Activated CD4-positive, alpha-beta T cell treated with anti-CD3 and anti-CD28 coated beads, Interleukin-2, Interleukin-4, amounts not matched to agents 100 ng/mL and 50 ng/mL, durations not matched to agents 16 hours and 8 hours (primary cell): ENCODE measurements at places on chromosomes 2 and 18.
A peak's percentile ranks its signal among the peaks of the same experiment; 100 is the strongest.

- no peak for DNase-seq
Observed at GRCh38 chr2:105299290-105299689, 30.2 kb downstream of the TGFBRAP1 start.

GRCh38 chr2:50513724-50514123 lies 518.2 kb downstream of the NRXN1 start:
- no peak for DNase-seq

DNA sequence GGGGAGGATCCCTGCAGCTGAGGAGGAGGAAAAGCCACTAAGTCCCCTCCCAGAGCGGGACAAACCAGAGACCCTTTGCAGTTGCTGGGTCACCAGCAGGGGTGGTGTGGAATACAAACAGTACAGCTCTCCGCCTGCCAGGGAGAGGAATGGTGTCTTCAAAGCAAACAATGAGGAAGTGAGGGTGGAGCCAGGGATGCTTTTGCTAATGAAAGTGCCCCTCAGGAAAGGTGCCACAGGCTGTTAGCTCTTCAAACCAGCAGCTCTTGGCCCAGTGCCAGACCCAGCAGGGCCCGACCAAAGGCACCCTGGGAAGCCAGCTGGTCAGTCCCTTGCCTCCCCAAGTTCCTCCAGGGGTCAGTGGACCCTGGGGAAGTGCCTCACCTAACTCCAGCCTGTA lies 102.8 kb downstream of the HIBCH start:
- no peak for DNase-seq

DNA sequence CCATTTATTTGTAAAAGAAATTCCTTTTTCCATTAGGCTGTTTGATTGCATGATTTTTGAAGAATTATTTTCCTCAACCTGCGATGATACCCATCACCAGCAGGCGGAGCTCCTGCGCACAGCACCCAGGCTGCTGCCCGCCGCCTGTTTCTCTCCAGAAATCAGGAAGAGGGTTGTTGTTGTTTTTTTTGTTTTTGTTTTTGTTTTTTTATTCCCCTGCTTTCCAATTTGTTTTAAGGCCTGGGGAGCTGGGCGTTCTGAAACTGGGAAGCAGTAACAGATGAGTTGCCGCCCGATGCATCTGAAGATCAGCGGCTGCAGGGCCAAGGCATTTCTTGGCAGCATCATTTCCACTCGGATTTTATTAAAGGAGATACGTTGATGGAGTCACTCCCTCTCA lies 132.1 kb downstream of the MBP start:
- DNase-seq: peak; percentile 50

DNA sequence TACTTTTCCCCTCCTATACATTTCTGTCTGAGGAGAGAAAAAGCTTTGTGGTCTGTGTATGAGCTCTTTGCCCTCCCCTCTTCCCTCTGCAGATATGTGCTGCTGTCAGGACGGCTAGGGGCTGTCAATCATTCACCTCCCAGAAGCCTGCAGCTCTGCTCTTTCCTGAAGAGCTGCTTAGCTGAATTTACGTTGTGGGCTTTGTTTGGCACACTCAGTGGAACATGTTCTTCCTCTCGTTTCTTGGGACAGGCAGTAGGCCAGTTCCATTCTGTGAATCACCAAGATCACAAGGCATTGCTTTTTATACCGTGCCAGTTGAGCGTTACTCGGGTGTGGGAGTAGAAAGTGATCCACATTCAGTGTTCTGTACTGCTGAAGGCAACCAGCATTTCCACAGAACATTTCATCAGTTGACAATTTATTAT lies 136.7 kb downstream of the LAMA3 start:
- no peak for DNase-seq

GRCh38 chr2:121400201-121400600 lies 115.2 kb upstream of the TFCP2L1 start:
- DNase-seq: no peak

DNA sequence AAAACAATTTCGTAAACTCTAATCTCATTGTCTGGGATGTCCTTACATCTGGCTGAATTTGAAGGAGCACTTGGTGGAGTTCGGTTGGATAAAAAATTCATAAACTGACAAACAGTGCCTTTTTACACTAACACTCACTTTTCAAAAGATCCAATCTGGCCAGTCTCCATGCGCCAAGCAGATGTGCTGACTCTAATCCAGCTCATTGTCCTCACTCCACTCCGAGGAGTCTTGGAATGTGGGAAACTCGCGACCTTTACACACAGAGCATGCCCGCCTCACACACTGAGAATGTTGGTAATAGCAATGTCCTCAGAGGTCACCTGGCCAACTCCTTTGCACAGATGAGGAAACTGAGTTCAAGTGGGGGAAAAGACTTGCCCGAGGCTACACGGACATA lies 66.8 kb downstream of the XDH start:
- no peak for DNase-seq

GRCh38 chr2:8437949-8438400 lies 243.9 kb upstream of the ID2 start:
- DNase-seq: no peak

DNA sequence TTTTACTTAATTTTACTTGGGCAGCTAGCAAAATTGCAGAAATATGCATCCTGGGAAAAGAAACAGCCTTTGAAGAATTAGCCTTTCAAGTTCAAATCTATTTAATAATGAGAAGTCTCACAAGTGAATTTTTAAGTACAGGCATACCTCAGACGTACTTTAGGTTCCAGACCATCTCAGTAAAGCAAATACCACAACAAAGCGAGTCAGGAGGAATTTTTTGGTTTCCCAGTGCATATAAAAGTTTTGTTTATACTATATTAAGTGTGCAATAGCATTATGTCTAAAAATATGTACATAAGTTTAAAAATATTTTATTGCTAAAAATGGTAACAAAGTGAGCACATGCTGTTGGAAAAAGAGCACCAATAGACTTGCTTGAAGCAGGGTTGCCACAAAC lies 50.8 kb upstream of the TWSG1 start:
- no peak for DNase-seq

DNA sequence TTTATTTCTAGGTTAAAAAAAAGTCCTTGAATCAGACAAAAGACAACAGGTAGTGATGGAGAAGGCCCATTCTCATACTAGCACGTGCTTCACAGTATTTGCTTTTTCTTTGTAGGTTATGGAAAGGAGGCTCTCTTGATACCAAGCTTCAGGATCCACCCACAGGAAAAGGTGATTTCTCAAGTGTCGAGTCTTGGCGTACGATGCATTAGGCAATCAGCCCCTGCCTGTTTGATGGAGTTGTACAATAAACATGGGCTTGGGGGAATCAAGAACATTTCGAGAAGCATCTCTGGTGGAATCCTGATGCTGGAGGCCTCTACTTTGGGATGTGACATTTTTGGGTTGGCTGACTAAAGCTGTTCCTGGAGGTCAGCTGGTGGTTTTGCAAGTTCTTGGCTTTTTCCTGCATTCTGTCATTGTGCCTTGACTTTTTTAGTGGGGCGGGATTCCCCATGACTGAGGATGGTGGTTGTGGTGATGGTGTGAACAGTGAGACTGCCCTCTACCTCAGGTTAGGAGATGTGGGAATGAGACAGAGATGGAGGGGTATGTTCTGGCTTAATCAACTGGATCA lies 231.5 kb upstream of the SPRED2 start:
- no peak for DNase-seq

DNA sequence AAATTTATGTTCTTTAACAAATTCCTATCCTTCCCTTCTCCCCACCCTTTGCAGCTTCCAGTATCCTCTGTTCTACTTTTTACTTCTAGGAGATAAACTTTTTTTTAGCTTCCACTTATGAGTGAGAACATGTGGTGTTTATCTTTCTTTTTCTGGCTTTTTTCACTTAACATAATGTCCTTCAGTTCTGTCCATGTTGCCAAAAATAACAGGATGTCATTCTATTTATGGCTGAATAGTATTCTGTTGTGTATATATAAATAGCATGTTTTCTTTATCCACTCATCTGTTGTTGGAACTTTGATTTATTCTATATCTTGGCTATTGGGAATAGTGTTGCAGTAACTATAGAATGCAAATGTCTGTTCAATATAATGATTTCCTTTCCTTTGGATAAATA lies 1191.2 kb downstream of the CNTNAP5 start:
- no peak for DNase-seq

- DNase-seq: no peak
Observed at GRCh38 chr18:79643054-79643984, 36.3 kb upstream of the CTDP1 start.

DNA sequence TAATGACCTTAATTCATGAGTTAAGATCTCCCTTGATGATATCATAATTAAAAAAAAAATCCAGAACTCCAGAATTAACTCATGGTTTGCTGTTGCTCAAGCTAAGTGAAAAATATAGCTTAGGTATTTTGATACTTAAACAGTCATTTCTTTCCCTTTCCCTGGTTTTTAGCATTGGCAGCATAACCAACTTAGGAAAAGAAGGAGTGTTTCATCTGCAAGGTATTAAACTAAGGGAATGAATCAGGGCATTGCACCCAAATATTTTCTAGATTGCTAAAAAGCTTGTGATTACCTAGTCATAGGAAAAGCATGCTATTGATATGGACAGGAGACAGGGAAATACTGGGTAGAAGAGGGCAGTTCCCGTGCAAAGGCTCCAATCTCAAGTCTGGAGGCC lies 207.2 kb downstream of the LRP1B start:
- no peak for DNase-seq

- no peak for DNase-seq
Observed at GRCh38 chr2:70855667-70856066, 20.1 kb upstream of the CD207 start.

DNA sequence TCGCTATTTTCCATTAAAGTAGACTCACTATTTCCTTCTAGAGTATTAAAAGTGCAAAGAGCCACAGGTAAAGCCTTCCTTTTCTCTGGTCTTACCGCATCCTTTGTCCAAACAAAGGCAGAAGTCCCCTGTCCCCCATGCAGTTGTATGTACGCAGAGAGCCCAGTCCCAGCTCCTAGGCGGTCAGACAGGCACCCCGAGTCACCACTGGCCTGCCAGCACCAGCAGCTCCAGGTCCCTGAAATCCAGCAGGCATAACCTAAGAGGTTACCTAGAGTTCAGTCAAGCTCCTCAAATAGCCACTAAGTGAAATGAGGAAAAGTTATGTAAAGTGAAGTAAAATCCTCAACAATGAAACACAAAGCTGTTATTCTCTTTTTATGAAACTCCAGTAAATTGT lies 60.4 kb upstream of the TWIST2 start:
- DNase-seq: no peak

DNA sequence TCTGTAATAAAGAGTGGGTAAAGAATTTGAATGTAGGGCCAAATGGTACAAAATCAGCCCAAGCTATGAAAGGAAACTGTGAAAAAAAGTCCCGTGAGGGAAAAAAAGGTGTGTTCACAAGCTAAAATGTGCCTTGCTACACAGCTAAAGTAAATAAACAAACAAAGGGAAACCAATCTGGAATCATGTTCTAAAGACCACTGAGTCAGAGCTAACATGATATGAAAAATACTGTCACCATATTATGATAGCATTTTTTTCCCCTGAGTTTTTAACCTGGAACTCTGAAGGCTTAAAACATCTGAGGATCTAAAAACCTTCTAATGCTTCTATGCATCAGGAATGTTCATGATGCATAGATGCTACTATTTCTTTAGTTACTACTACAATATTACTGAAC lies 58.8 kb downstream of the SCN1A start:
- no peak for DNase-seq

DNA sequence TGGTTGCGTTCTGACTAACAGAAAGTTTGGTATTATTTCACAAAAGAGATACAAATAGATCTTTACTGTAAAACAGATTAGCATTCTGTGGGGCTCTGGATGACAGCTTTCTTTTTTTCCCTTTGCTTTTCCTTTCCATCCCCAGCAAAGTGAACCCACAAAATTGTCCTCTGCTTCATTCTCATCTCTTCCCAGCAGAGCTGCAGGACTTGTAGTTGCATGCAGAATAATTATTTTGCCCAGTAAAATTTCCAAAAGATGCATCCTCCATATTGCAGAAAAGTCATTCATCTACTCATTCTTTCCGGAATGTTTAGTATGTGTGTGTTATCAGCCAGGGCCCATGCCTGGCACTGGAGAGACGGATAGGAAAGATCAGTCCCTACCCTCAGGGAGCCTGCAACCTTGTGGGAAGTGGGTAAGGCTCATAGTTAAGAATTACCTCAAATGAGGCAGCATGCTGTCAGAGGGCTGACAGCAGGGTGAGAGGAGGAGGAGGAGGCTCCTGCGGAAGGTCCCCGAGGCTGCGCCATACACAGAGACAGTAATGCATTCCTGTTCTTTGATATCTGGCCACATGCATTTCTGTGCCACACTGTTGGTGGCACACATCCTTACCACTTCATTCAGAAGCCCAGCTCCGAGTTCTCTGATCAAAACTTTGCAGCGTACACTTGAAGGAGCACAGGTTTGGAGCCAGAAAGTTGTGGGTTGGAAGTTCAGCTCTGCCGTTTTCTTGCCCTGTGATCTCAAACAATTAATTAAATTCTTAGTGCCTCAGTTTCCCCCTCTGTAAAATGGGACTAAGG lies 225.4 kb downstream of the MYCN start:
- DNase-seq: no peak

DNA sequence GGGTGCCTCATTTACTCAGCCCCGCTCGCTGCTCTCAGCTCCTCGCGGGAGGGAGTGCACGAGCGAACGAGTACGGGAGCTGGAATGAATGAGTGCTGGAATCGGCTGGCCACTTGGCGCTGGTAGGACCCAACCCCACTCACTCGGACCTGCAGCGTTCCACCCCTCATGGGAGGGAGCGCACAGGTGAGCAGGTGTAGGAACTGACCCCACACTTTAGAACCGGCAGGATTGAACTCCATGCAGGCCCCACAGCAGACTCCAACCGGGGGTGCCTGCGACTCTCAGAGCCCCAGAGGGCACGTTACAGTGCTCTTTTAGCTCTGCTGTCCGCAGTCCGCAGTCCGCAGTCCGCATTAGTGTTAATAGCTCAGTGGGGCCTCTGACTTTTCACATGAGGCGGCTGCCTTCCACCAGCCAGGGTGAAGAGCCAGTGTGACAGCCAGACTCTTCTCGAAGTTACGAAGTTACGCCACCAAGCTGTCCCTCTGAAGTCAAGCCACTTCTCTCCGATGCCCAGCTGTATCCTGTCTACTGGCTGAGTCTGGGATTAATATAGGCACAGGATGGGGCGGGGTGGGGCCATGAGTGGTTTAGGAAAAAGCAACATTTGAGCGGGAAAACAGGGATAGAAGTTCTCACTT lies 102.7 kb upstream of the ARHGAP15 start:
- DNase-seq: no peak

- no peak for DNase-seq
Observed at GRCh38 chr2:127594116-127594591, 51.8 kb upstream of the GPR17 start.

- no peak for DNase-seq
Observed at GRCh38 chr2:240278661-240279060, 138.2 kb upstream of the OTOS start.

DNA sequence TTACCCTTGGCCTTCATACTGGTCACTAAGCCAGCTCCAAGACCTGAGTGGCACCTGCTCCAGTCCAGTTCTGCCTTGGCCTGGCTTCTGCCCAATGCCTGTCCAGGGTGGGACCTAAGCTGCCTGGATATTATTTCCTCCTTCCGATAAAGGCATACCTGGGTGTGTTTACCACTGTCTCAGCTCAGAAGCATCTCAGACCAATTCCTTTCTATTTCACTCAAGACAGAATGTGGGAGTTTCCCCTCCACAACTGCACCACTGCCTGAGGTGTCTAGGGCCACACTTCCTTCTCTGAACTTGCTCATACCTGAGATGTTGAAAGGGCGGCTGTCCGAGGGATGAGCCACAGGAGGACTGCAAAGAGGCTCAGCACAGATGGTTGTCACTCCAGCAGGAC lies 18.4 kb upstream of the CAB39 start:
- DNase-seq: no peak
